Bronchial epithelial cell (primary cell): ENCODE measurements at places on chromosomes 5 and 9. TPM values are rescaled to one million over a fixed set of nuclear protein-coding genes. Genes with fewer than 3 reads are reported as not detected.

DNA sequence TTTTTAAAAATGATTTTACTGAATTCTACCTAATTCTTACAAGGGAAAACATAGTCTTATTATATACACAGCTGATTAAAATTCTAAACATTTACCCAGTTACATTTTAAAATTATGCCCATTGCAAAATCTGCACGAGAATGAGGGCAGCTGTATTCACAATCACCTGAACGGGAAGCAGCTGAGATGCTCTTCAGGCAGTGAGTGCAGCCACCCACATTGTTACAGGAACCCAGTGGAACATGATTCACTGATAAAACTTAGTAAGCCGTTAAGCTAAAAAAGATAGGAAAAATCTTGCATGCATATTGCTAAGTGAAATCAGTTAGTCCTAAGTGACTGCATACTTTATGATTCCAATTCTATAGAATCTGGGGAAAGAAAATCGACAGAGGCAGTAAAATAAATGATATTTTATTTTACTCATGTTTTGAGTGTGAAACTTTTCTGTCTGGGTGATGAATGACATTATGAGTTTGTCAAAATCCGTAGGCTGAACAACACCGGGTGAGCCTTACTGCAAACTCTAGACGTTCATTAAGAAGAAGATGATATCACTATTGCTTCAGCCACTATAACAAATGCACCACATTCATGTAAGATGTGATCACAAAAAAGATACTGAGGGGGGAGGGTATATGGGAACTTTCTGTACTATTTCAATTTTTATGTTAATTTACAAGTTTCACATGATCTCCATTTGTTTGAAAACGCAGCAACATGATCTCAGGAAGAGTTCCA, 39.1 kb upstream of the FLT4 start:
- no peak for DNase-seq

Gene TIGD6
- total RNA-seq, result 5.8 and 6.8 TPM in 2 replicates

Gene HMMR
- total RNA-seq, result 0.53 and 1.4 TPM in 2 replicates

Gene CAVIN4
- 0.26 and 0.53 TPM in 2 replicates for total RNA-seq

Gene PHYHD1
- total RNA-seq, result 1.1 and 3.8 TPM in 2 replicates
